ENCODE measurements at places on chromosomes 7 and 10.

- no peak for DNase-seq
Measured at GRCh38 chr7:80943342-80943741, 24.5 kb upstream of the SEMA3C start.

DNA sequence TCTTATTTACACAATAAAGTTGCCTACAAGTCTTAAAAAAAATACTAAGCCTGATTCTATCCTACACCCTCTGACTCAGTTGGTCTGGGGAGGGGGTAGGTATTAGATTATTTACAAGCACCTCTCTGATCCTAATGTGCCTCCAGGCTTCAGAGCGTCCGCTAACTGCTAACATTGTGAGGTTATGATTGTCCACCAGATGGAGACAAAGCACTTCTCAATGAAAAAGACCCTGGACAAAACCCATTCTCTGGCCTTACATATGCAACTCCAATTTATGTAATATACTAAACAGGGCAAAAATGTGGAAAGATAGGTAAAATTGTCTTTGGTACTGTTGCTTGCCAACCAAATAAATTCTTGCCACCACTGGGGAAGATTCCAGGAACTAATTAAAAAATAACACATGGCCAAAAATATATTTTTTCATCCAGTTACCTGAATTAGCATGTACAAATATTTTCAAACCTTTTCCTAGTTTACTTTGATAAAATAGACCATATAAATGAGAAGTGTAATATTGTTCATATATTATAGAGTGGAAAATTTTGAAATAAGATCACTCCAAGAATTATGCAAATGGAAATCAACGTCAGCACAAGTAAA is 92.4 kb downstream of the KIF20B start:
- DNase-seq, result peak; percentile 33

DNA sequence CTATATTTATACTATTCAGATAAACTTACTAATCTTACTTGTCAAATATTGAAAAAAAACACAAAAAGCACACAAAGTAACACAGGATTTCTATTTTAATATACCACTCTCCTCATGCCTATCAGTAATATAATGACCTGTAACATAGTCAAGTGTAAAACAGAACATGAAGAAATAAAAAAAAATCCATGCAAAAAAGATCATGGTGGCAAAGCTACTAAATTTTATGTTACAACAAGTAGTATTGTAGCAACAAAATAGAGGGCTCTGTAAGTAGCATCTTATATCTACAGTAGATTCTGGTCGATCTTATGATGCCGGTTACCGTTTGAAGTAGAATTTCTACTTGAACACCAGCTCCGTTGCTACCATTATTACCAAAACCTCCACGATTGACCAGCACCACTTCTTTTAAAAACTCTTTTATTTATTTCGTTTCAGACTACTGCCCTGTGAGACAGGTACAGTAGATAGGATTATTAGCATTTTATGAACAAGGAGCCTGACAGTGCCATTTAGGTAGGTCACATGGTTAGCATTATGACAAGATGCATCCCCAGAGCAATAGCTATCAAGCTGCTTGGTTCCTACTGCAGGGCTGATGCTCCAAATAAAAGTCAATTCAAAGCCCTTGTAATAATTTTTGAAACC is 2.1 kb downstream of the CPED1 start:
- no peak for DNase-seq

GRCh38 chr7:81925530-81925929 is 155.7 kb upstream of the HGF start:
- no peak for DNase-seq

GRCh38 chr10:1886039-1886438 is 148.7 kb upstream of the ADARB2 start:
- DNase-seq, result no peak

DNA sequence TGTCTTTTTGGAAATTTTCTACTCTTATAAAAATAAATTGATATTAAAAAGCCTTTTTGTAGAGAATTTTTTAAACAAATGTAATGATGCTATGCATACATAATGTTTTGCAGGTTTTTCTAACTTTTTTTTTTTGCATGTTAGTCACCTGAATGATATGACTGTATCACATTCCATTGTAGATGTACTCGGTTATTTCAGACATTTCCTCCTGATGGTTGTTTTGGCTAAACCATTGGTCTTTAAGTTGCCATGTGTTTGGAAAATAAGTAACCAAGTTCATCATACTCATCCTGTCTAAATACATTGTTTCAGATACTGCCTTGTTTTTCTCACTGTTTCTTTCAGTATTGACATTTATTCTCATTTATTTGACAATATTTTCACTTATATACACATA is 25.8 kb downstream of the NHLRC2 start:
- DNase-seq, result no peak

- DNase-seq, result no peak
Measured at GRCh38 chr7:39825401-39825980, 124.6 kb upstream of the CDK13 start.

DNA sequence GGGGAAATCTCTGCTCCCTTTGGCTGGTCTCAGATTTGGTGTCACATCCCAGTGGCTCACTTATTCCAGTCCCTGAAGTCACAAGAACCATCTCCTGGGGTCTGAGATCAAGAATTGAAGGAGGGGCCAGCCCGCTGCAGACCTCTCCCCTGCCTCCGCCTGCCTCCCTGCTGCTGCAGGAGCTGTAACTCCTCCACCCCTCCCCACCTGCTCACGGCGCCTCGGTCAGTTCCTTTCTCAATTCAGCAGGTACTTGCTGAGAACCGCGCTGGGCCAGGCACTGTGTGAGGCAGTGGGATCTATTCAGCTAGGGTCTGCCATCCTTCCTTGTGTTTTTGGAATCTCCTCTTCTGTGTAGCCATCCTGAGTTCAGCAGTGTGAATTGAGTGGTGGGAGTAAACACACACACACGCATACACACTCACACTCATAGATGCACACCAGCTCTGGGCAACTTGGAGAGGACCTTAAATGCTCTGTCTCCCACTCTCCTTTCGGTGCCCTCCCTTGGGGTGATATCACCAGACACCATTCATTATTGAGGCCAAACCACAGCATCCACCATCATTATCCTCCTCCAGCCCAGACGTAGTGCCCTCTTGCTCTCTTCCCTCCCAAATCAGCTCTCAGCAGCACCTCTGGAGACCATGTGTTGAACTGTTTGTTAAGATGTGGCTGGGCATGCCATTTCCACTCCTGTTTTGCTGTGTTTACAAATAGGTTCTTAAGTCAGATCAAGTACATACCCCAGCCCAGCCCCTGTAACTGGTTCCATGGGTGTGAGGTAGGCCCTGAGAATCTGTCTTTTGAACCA is 22.0 kb upstream of the ANKRD2 start:
- no peak for DNase-seq

- no peak for DNase-seq
Measured at GRCh38 chr7:106839511-106839910, 25.6 kb upstream of the PIK3CG start.

- DNase-seq, result no peak
Measured at GRCh38 chr7:123460616-123461015, 73.8 kb downstream of the IQUB start.

GRCh38 chr7:75995052-75995471 is 667 bp upstream of the TMEM120A start:
- no peak for DNase-seq
